MV-4-11 (cell line): ENCODE measurements at places on chromosomes 1 and 21.

DNA sequence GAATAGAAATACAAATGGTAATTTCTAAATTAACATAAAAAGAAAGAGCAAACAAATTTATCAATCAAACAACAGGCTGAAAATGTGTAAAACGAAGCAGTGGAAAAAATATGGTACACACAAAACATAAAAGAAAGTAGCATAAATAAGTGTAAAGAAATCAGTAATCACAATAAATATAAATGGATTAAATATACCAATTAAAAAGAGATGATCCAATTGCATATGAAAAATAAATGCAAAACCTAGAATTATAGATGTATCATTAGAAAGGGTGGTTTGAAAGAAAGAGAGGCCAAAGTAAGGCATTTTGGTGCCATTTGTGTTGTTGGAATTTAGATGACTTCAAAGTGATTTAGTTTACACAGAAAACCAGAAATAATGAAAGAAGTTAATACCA lies 202.2 kb downstream of the PTBP2 start:
- no peak for DNase-seq

DNA sequence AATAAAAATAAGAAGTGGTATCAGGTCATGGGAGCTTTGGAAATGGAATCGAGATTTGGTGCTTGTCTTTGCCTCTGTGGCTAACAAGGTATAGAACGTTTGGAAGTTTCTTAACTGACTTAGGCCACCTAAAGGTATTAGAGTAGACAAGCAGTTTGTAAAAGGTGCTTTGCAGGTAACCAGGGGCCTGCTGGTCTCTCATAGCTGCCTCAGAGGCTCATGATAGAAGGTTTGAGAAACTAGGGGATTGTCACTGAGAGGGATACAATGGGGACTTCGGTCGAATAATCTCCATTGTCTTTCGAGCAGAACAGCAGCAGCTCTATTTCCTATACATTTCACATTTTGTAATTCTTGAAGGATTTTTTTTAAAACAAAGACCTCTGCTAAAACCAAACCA lies 37.6 kb downstream of the C21orf91 start:
- no peak for DNase-seq

- DNase-seq: no peak
Observed at GRCh38 chr1:221937155-221937953, 195.5 kb upstream of the DUSP10 start.

DNA sequence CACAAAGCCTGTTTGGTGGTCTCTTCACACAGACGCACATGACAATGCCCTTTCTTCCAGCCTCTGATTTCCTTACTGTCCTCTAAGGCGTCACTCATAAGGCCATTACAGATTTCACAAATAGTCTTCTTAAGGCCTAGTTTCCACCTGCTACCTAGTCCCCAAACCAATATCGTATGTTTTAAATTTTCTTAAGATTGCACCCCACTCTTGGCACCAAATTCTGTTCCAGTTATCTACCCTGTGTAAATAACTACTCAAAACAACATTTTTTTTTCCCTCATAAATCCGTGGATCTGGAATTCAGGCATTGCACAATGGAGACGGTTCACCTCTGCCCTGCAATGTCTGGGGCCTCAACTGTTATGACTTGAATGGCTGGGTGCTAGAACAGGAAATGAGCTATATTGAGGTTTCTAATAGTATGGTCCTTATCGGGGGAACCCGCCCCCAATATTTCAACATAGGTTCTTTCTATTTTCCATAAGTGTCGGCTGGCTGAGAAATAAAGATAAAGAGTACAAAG lies 36.9 kb upstream of the SERTAD4 start:
- DNase-seq: no peak

GRCh38 chr1:14889825-14890440 lies 263.6 kb upstream of the TMEM51 start:
- DNase-seq: no peak

DNA sequence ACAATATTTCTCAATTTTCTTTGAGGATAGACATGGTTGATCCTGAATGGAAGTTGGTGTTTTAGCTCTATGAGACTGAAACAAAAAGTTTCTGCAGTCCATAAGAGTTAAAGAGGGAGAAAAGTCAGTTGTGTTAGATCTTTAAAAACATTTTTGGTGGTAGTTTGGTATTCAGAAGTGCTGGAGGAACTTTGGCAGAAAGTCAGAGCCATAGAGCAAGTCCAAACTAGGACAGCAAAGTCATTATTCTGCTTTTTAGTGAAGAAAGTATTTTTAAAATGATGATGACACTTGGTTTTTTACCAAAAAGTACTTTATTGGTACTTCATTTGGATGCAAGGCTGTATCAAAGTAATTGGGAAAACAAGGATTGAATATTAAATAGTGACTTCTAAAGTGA lies 41.8 kb downstream of the FNBP1L start:
- no peak for DNase-seq

GRCh38 chr21:29018540-29018939 lies 609 bp downstream of the RWDD2B start:
- no peak for DNase-seq

- no peak for DNase-seq
Observed at GRCh38 chr1:69523032-69523431, 44.7 kb upstream of the LRRC7 start.

GRCh38 chr1:245654460-245655050 lies 499.8 kb downstream of the KIF26B start:
- no peak for DNase-seq

GRCh38 chr1:20885121-20885520 lies 98.0 kb upstream of the HP1BP3 start:
- no peak for DNase-seq

GRCh38 chr21:35578347-35578782 lies 482.0 kb downstream of the SETD4 start:
- DNase-seq: no peak

DNA sequence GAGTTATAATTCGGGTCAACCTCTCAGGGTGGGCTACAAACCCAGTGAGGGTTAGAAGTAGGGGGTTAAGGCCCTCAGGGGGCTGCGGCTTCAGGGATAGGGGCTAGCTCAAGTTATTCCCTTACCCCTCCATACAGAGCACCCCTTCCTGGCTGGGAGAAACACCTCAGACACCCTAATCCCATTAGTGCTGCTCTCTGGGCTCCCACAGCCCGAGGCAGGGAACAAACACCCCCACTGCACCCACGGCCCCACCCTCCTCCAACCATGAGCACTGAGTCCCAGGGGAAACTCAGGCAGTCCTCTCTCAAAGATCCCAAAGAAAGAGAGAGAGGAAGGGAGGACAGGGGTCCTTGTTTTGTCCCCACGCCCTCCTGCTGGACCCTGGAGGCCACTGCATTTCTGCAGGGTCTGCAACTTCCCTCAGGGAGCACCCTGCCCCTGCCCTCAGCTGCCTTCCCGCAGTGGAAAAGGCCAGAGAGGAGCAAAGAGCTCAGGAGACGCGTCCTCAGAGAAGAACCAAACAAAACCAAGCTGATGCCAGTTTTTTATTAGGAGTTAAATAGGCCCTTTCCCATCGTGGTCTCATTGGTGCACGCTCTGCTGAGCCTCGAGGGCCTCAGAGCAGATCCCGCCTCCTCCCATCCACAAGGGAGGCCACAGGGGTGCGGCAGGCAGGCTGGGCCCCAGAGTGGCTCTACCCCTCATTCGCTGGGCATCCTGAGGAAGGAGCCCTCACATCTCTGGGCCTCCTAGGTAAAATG lies 1.4 kb upstream of the S100A4 start:
- DNase-seq: no peak

DNA sequence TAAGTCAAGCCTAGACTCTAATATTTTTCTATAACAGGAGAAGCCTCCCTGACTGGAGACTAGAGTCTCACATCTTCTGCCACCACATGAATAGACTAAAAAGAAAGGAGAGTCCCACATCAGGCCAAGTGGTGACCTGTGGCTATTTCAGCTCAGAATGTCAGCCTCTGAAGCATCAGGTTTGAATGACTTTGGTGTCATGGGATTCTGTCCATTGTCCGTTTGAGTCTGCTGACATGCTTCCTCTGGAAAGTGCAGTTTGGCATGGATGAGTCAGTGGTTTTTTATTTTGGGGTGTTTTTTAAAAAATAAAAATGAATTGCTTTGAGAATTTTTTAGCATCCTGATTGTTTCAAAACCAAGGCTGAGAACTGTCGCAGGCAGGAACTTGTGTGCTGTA lies 19.5 kb downstream of the DYRK3 start:
- no peak for DNase-seq

DNA sequence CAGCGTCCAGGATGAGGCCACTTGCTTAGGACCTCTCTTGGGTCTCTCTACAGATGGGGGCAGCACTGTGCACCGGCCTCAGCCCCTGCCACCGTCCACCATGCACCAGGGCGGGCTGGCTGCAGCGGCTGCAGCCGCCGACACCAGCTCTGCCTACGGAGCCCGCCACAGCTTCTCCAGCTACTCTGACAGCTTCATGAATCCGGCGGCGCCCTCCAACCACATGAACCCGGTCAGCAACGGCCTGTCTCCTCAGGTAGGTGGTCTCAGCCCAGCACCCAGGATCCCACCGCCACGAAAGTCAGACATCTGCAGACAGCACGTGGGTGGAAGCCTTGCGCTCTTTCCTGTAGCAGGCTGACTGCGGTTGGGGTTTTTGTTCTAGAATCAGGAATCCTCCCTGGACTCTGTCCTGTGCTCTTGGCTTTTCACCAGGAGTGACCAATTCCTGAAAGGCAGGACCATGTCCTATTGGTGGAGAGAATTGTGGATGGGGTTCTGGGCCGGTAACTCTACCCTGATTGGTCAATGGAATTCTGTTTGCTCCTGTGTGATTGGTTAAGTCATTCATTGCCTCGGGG lies 72.5 kb downstream of the PAX7 start:
- no peak for DNase-seq
